Esophagus squamous epithelium (tissue), 5 donors: ENCODE measurements at places on chromosomes 7 and 10.

DNA sequence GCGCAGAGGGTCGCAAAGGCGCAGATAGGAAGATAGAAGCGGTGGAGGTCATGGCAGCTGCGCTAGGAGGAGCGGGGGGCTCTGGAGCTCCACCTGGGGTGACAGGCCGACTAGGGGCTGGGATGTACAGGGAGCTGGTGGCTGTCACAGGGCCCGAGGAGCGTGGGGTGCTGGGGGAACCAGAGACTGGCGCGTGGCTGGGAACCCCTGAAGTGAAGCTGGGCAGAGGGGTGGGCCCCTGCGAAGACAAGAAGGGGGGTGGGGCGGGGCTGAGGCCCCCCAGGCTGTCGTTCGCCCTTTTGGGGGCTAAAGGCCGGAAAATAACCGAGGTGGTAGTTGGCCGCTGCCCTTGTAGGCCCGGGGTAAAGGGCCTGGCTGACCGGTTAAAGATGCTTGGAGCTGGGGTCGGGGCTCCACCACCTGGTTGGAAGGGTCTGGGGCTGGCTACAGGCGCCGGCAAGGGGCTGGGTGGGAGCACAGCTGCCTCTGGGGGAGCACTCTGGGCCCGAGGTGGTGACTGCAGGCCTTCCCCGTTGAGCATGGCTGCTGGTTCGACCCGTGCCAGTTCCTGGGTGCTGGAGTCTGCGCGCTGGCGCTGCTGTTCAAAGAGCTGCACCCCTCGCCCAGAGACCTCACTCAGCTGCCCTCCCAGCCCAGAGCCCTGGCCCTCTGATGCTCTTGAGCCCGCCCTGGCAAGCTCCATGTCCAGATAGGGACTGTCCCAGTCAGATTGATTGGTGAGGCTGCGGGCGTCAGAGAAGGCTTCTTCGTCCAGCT, 6.8 kb upstream of the MYOZ1 start:
- DNase-seq = no peak

DNA sequence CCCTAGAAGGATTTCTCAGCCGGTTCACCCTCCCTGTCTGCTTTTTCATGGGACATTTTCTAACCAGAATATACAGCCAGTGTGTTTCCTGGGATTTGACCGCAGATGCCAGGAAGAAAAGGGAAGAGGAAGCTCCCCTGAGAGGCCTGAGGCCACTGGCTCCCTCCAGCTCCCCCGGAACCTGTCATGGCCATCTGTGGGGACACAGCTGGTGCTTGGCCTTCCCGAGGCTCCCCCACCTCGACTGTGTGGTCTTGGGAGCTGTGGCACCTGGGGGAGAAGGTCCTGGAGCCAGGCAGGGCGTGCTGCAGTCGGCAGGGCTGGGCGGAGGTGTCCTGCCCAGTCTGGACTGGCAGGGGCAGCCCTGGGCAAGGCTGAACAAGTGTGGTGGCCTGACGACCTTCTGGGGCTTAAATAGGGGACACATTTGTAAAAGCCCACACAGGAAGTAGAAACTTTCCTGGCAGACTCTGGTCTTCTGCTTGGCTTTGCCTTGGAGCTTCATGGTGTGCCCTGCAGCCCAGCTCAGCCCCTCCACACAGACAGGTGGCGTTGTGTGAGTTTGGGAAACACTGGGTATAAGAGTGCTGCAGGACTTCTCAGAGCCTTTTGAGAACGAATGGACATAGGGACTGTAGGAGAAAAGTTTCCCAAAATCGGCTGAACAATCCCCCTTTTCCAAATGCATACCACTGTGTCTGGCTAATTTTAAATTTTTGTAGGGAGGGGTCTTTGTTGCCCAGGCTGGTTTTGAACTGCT, 6.8 kb downstream of the BRI3 start:
- no peak for DNase-seq

GRCh38 chr10:129418496-129419225, 48.4 kb upstream of the MGMT start:
- no peak for DNase-seq

- no peak for DNase-seq
Observed at GRCh38 chr10:114998993-114999392, 61.0 kb downstream of the TRUB1 start.

DNA sequence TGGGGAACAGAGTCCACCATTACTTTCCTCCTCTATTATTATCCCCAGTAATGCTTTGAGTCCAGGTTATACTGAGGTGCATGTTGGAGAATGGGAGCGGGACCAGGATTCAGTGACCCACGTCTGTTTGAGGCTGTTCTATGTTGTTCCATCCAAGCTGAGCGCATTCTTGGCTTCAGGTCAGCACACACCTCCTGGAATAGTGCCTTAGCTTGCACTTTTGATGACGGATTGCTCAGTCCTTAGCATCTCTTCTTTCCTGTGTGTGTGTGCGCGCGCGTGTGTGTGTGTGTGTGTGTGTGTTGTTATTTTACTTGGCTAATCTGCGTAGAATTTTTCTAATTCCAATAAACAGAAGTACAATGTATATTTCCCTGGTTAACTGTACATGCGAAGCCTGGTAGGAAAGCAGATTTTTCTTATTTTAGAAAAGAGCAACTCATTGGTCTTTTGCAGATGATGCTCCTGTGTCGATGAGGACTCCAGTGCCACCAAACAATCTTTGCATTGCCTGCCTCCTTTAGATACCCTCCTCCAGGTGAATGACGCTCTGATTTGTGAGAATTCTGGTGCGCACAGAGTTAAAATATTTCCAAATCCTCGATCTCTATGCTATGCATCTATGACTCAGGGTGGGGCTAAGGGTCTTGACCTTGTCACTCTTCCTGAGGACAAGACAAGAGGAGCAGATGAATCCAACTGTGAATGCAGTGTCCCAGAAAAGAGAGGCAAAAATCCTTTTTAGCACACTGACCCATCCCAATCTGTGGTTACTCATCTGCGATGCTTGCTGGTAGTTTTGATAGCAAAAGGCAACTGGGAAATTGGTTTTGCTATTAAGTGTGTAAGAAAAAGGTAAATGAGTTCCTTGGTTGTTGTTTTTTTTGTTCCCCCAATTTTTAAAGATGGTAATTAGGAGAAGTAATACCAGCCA, 13.3 kb upstream of the CELF2 start:
- DNase-seq = no peak

- no peak for DNase-seq
Observed at GRCh38 chr7:75048435-75049379, 24.9 kb downstream of the RCC1L start.

- no peak for DNase-seq
Observed at GRCh38 chr7:156496363-156496769, 144.2 kb upstream of the RNF32 start.

DNA sequence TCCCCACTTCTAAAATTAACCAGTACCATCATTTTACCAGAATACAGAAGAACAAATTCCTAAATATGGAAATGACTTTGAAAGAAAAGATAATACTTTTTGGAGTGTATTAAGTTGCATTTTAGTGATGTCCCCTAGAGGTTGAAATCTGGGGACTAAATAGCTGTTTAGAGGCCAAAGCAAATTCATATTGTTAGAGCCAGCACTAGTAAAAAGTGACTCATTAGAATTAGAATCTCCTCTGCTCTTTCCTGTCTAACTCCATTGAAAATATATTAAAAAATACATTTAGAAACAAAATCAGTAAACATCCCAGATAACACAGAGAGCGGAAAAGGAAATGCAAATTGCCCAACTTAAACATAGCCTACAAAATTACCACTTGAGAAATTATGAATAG, 1189.6 kb upstream of the C7orf33 start:
- no peak for DNase-seq

DNA sequence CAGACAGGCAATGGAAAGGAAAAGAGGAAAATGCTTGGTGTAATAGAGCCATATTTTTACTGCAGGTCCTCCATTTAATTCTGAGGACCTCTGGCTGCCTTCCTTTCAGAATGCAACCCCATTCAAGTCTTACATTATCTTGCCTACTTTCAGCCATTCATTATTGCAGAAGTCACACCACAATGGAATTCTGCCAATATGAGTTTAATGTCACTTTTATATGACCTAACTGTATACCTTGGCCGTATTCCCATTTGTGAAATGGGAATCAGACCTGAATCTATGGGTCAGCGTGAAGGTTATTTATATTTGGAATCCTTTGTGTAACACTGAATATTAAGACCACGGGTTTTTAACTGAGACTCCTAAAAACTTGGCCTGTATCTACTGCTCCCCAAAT, 241.7 kb upstream of the AOAH start:
- no peak for DNase-seq

DNA sequence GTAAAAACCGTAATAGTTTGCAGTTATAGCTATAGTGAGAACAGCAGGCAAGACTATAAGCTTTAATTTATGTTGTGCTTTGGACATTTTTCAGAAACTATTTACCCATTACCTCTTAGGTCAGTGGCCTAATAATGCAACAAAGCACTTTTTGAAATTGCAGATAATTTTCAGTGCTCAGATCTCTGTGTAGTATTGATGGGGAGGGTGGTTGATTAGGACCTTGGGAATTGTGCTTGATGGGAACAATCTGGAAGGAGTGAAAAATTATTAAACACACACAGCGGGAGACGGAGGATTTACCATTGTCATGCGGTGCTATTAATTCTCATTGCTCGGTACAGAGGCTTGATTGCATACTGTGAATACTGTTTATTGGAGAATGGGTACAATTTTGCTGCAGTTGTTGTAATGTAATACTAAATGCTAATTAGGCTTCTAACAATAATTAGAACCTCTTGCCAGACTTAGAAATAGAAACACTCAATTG, 304.8 kb downstream of the LRMDA start:
- no peak for DNase-seq

- no peak for DNase-seq
Observed at GRCh38 chr10:31935678-31936077, 7.0 kb upstream of the ARHGAP12 start.

GRCh38 chr7:132292803-132293202, 283.5 kb downstream of the PLXNA4 start:
- DNase-seq = no peak

DNA sequence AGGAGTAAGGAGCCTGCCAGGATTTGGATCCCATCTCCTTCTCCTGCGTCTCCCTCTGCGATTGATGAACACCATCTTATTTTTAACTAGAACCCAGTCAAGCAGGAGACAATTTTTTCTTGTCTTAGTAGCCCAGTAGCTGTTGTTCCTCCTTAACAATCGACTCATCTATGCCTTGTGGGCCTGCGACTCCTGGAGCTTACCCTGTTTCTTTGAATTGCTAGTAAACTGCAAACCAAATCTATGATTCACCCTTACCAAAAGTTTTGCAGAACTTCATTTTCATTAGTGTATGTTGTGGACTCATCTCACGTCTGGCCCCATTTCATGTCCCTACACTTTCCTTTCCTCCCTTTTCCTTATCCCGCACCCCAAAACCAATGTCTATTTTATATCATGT, 37.7 kb downstream of the TRIL start:
- no peak for DNase-seq

DNA sequence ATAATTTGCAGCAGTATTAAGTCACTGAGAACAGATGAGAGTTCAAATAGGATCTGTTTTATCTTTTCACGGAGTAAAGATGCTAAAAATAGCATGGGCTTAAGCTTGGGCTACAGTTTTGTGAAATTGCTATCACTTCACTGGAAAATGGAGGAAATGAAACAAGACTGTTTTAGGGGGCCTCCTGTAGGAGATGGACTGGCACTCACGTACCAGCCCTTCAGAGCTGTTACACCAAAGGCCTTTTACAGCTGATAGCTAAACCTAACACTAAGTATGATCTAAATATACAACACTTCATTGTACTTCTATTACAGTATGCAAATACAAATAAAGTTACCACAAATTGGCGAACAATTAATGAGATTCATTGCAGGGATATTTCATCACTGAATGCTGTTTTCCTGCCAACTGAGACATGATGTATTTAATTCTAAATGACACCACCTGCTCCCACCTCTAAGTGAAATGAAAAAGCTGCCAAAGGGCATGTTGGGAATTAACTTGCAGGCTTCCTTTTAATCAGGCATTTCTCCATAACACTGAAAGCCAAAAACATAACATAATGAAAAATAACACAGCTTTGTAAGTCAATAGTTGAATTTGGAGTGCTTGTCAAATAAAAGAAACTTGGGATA, 304.5 kb upstream of the LRRN3 start:
- no peak for DNase-seq

DNA sequence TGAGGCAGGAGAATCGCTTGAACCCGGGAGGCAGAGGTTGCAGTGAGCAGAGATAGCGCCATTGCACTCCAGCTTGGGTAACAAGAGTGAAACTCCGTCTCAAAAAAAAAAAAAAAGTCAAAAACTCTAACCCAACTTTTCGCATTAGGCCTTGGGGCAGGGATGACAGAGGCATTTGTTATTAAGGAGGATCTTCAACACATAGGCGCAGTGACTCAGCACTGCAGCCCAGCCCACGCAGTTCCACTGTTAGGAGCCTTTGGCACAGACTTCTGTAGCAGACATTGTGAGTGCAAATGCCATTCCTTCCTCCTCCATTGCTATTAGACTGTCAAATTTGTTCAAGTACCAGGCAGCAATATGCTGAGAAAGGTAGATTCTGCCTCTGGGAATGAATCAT, 43.1 kb upstream of the KLHL7 start:
- DNase-seq = no peak

GRCh38 chr7:12211711-12212485, 804 bp downstream of the TMEM106B start:
- DNase-seq = no peak

GRCh38 chr7:28551331-28551730, 139.0 kb downstream of the CREB5 start:
- no peak for DNase-seq

GRCh38 chr10:111996103-111996502, 187.5 kb downstream of the GPAM start:
- DNase-seq = no peak

GRCh38 chr7:156046031-156046560, 233.8 kb upstream of the SHH start:
- DNase-seq = no peak

DNA sequence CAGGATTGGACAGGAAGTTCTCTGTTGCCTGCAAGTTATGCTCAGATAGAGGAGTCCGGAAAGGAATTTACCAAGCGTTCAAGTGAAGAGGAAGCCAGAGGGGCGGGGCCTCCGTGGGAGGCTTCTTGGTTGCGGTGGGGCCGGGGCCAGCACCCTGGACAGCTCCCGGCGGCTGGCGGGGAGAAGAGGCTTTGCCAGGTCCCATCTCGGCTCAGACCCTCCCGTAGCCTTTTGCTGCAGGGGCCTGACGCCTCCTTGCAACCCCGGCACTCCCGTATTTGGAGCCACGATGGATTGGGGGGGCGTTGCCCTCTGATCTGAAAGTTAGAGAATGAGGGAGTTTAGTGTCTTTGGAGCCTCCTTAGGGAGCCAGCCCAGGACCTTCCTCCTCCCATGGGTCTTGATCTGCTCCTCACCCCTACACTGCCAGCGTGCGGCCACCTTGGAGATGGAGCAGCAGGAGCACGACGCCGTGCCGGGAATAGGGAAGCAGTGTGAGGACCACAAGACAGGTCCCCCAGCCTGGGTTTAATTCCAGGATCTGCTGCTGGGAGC, 3.1 kb upstream of the SLC18A3 start:
- no peak for DNase-seq

GRCh38 chr10:24449321-24449740, 240.4 kb downstream of the KIAA1217 start:
- no peak for DNase-seq
